NCI-H2107 (cell line): ENCODE measurements at places on chromosomes 4 and X.

DNA sequence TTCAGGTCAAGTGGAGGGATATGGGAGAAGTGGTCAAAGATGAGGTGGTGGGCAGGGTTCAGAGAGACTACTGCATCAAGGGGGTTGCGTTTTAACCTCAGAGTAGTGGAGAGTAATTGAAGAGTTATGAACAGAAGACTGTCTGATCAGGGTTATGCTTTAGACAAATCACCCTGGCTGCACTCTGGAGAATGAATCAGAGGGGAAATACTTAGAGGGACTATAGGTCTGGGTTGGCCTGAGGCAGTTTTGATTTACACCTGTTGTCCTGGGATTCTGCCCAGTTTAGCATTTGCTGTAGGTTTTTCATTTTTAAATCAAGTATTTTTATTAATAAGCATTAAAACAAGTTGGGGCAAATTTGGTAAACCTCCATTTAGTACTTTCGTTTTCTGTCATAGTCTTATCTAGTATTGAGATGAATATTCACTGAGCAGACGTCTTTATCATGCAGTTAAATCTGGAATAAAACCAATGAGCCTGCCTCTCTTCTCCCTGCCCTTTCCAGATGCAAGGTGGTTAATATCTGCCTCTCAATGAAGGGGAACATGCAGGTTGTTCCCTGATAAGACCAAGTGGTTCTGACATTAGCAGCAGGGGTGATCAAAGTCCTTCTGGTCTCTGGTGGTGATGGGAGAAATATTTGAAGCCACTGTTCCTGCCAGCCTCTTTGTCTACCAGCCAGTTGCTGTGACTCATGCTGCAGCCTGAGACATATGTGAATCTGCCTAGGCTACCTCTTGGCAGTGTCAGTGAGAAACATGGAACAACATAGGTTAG, 116.0 kb upstream of the RPS6KA3 start:
- no peak for DNase-seq

DNA sequence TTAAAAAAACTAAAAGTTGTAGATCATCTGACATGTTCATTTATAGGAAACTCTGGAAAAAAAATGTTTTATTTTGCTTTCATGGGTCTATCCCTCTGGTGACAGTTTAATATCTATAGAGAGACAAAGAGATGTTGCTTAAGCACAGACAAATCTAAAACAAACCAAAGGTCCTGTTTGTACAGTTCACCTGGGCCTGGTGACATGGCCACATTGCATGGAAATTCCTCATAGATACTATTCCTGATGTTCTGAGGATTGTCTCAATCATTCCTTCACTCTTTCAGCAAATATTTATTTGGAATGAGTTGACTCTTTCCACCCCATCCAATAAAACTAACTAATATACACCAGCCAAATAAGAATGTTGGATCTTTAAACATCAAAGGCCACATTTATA, 259.1 kb upstream of the NOCT start:
- no peak for DNase-seq

GRCh38 chrX:47483306-47484268, 565 bp upstream of the ZNF41 start:
- peak; percentile 8 for DNase-seq

DNA sequence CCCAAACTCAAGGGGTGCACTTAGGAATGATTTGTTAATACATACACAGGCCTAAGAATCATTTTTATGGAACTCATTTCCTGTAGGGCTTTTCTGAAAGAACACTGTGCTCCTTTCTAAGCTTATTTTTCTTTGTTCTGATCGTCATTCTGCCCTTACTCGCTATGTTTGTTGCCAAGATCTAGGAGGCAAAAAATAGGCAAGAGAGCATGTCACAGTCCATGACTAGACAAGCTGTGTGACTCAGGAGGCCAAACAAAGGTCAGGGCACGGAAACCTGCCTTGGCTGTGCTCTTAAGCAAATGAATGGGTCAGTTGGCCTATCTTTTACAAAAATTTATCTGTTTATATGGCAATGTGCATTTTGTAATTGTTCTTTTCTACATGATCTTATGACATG, 42.5 kb upstream of the C1GALT1C1 start:
- DNase-seq: no peak

- no peak for DNase-seq
Observed at GRCh38 chr4:189765736-189766135, 174.9 kb upstream of the FRG1 start.

DNA sequence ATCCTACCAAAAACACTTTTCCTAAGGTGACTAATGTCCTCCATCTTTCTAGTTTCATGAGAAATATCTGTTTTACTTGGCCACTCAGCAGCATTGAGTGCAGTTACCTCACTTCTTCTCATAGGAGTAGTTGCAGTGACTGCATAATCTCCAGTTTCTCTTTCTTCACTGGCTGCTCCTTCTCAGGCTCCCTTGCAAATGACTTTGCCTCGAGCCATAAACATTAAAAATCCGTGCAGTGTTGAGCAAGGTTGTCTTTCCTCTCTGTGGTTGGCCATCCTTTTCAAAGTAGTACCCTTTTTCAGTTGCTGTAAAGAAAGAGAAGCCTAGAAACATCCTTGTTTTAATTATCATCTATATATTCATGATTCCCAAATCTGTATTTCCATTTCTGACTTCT, 10.2 kb upstream of the PRKG2 start:
- no peak for DNase-seq

DNA sequence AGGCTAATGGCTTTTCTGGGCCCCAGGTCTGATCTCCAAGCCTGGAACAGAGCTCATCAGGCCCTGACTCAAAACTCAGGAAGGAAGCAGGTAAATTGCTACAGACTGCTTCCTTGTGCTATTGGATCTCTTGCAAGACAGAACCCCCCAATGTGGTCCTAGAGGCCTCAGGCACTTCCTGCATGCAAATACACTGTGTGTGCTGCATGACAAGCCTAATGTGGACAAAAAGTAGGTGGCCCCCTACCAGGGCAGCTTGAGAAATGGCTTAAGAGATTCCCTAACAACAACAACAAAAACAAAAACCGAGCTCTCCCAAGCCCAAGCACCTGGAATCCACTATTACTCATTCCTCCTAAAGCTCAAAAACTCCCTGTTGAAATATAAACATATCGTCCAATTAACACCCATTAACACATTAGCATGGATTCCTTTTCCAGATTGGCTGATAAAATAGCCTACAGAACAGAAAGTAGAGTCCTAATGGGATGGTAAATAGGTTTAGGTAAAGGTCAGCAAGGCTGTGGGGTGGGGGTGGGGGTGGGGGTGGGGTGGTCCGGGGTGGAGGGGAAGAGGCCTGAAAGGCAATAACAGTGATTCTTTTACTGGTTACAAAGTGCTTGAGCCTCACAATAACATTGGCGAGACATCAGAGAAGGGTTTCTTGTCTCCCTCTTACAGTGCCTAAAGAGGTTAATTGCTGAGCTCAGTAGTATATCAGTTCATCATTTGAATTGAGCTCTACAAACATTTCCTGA, 24.1 kb upstream of the FGF16 start:
- no peak for DNase-seq

DNA sequence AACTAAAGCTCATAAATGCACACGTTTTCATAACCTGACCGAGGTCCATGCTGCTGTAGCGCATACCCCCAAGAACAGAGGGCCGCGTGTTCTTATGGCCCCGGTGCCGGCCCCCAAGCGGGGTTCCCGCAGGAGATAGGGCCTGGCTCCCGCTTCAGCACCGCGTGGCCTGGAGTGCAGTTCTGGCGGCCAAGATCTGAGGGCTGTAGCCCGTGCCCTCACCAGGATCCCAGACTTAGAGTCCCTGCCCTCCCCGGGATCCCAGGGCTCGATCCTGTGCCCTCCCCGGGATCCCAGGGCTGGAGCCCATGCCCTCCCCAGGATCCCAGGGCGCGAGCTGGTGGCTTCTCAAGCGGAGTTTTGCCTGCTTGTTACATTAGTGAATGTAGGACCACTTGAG, 1.0 kb upstream of the GRPEL1 start:
- no peak for DNase-seq

- DNase-seq: no peak
Observed at GRCh38 chrX:152025656-152026440, 51.4 kb upstream of the GABRE start.

GRCh38 chr4:33218238-33218637, 2498.1 kb downstream of the PCDH7 start:
- DNase-seq: no peak
